ENCODE measurements at places on chromosomes 12 and 14.

DNA sequence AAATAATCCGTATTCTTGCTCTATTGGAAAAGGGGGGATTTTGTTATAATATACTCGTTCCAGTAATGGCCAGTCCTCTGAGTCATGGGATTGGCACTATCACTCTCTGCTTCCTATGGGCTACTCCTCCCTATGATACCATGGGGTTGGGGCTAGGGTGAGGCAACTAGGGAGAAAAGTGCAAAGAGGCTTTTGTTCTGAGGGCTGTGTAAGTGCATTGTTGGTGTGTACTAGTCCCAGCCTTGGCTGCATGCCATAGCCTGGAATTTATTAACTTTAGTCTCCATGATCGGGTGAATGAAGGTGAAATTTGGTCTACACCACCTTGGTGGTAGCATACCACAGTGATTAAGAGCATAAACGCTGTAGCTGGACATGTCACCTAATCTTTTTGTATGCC lies 247.6 kb downstream of the RPAP3 start:
- peaks cover 7% of the 10 kb centered on the region for H3K36me3 ChIP-seq
- H3K4me1 ChIP-seq, result peaks cover 22% of the 10 kb centered on the region
- H3K4me3 ChIP-seq, result no peak overlapping the region
- peak; percentile 92 for DNase-seq
- no peaks in the 10 kb centered on the region for H3K27me3 ChIP-seq

- DNase-seq, result no peak
- H3K27me3 ChIP-seq, result no peaks in the 10 kb centered on the region
- no peaks in the 10 kb centered on the region for H3K4me1 ChIP-seq
- no peak overlapping the region for H3K4me3 ChIP-seq
Observed at GRCh38 chr12:27164330-27165040, 79.6 kb upstream of the STK38L start.

DNA sequence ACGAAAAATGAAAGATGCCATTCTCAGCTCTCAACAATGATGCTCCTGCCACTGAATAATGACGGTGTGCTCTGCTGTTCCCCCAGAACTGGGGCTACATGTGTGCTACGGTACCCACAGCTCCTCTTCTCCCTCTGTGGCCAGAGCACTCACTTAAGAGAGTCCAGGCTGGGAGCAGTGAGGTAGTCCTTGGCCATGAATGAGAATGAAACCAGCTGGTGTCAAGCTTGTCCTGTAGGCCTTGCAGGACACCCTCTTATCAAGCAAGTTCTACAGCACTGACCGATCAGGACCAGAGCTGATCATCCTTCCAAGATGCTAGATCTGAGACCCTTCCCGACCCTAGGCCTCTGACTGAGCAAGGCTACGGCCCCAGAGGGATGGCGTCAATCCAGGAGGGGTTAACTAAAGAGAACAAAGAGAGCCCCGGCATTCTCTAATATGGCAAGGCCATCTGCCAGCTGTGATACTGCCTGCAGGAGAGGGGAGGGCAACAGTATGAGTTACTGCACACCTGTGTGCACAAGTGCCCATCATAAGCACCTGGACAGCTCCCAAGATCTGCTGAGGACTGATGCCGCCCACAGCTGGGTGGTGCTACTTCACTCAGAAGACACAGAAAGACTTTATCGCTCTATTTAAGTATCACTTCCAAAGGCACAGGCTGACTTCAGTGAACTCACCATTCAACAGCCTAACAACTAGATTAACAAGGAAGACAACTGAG lies 30.5 kb downstream of the APPL2 start:
- H3K4me3 ChIP-seq, result no peak overlapping the region
- H3K27me3 ChIP-seq, result no peaks in the 10 kb centered on the region
- H3K4me1 ChIP-seq, result no peaks in the 10 kb centered on the region
- DNase-seq, result no peak
- H3K27ac ChIP-seq, result no peak overlapping the region

DNA sequence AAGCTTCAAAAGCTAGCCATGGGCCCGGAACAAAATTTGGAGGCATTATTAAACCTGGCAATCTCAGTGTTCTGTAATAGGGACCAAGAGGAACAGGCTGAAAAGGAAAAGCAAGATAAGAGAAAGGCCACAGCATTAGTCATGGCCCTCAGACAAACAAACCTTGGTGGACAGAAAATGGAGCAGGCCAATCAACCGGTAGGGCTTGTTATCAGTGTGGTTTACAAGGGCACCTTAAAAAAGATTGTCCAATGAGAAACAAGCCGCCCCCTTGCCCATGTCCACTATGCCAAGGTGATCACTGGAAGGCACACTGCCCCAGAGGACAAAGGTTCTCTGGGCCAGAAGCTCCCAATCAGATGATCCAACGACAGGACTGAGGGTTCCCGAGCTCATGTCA lies 653.9 kb upstream of the TMEM132C start:
- no peaks in the 10 kb centered on the region for H3K36me3 ChIP-seq
- no peak overlapping the region for H3K4me3 ChIP-seq
- no peaks in the 10 kb centered on the region for H3K4me1 ChIP-seq
- DNase-seq, result no peak
- H3K27ac ChIP-seq, result no peak overlapping the region

DNA sequence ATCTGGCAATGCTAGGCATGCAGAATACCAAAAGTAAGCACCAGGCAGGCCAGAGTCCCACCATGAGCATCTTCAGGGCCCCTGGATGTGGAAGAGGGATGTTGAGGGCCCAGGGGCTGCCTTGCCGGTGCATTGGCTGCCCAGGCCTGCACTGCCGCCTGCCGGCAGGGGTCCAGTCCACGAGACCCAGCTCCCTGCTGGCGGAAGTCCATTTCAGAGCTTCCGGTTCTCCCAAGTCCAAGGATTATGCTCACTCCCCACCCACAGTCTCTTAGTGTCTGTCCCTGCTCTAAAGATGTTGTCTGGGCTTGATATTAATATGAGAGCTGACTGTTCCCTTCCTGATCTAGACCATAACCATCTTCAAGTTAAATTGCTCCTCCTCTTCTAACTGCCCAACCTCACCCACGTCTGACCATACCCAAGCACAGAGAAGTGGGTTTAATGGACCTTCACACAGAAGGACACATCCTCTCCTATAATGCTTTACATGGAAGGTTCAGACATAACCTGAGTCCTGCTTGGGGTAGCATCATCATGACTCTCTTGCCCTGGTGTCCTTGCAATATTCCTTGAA lies 117.4 kb downstream of the DAD1 start:
- peaks cover 17% of the 10 kb centered on the region for H3K4me1 ChIP-seq
- peak; percentile 76 for DNase-seq

- H3K36me3 ChIP-seq, result no peaks in the 10 kb centered on the region
- H3K4me1 ChIP-seq, result peaks cover 10% of the 10 kb centered on the region
- no peak overlapping the region for H3K27ac ChIP-seq
Observed at GRCh38 chr14:71286126-71286525, 378.9 kb downstream of the PCNX1 start.

GRCh38 chr12:123024819-123025391 lies 44.4 kb downstream of the ARL6IP4 start:
- no peak overlapping the region for H3K4me3 ChIP-seq
- no peak for DNase-seq
- peaks cover 5% of the 10 kb centered on the region for H3K36me3 ChIP-seq
- H3K27me3 ChIP-seq, result no peaks in the 10 kb centered on the region
- no peaks in the 10 kb centered on the region for H3K4me1 ChIP-seq

DNA sequence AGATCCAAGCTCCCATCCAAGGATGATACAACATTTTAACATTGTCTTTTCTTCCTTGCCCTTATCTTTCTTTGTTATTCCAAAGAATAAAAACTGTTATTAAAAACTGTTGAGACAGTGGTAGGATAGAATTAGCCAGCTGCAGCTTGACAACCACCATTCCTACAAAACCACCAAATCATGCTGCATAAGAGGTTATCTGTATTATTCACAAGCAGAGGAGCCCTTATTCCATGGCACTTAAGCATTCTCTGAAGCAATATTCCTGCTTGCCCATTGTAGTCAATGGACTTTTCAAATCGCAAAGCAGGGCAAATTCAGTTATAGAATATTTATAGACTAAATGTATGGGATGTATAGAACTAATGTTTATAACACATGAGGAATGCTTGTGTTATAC lies 3.4 kb downstream of the ABCD2 start:
- no peaks in the 10 kb centered on the region for H3K27me3 ChIP-seq
- DNase-seq, result no peak
- H3K4me3 ChIP-seq, result no peak overlapping the region
- H3K36me3 ChIP-seq, result no peaks in the 10 kb centered on the region
- H3K27ac ChIP-seq, result no peak overlapping the region

DNA sequence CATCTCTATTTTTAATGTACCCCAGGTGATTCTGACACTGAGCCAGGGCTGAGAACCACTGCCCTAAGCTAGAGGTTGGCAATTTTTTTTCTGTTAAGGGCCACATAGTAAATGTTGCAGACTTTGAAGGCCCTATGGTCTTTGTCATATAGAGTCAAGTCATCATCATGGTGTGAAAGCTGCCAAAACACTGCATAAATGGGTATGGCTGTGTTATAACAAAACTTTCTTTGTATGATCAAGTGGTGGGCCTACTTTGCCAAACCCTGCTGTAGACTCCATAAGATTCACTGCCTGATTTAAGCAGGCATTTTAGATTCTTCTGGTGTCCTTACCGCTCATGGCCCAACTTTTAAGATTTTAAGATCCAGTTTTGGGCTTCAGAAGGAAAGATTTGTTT lies 76.8 kb downstream of the CLMN start:
- H3K27ac ChIP-seq, result no peak overlapping the region
- no peaks in the 10 kb centered on the region for H3K27me3 ChIP-seq
- peaks cover 51% of the 10 kb centered on the region for H3K4me1 ChIP-seq
- peaks cover 14% of the 10 kb centered on the region for H3K36me3 ChIP-seq
- no peak overlapping the region for H3K4me3 ChIP-seq

Data from Calu3 (cell line).